C1 segment of cervical spinal cord (tissue), 14 donors: ENCODE measurements at places on chromosomes 16 and 17.

DNA sequence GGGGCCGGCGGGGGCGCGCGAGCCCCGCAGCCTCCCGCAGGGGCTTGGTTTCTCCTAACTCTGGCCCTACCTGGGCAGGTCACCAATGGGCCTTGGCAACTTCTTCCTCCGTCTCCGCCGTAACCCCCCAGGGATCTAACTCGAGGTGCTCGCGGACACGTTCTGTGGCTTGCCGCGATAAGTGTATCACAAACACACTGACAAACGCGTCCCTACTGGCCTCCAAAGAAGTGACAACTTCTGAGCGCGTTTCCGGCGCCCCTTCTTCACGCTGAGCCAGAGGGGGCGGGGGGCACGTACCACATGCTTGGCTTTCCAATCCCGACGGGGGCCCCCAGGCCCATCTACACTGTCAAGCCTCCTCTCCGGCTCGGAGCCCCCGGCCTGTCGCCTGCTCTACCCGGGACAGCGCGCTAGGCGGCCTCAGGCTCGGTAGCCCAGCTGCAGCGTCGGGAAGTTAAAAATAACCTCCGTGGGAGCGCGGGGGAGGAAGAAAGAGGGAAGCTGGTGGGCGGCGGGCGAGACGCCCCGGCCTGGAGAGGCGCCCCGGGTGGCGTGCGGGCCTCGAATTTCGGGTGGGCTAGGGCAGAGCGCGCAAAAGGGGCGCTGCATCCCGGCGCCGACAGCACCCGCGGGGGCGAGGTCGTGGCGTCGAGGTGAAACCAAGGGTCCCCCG, 725 bp upstream of the SPHK1 start:
- no peak for DNase-seq

DNA sequence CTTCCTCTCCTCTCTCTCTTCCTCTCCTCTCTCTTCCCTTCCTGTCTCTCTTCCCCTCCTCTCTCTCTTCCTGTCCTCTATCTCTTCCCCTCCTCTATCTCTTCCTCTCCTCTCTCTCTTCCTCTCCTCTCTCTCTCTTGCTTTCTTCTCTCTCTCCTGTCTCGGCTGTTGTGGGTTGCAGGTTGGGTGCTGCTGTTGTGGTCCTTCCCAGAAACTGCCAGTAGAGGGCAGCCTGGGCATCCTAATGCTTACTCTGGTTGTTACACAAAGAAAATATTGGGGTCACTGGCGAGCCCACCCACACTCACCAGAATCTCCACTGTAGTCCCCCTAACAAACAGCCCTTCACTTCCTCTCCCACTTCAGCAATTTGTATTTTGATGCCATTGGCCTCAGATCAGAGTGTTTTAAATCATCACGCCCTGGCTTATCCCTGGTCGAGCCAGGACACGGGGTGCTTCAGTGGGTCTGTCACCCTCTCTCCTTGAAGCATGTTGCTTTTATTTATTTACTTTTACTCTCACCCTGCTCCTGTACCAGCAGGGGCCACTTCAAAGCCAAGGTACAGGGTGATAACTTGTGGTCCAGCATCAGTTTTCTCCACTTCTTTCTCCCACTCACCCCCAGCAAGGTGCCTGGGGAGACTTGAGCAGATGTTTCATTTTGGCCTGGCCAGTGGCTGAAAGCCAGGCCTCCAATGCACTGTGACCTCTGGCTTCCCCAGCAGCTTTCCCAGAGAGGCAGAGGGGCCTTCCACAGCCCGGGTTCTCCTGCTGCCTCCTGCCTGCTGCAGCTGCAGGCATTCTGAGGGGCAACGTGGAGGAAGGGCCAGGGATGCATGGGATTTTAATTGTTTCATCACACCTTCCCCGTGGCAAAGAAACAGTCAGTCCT, 4.7 kb upstream of the MMP15 start:
- peak; percentile 28 for DNase-seq

DNA sequence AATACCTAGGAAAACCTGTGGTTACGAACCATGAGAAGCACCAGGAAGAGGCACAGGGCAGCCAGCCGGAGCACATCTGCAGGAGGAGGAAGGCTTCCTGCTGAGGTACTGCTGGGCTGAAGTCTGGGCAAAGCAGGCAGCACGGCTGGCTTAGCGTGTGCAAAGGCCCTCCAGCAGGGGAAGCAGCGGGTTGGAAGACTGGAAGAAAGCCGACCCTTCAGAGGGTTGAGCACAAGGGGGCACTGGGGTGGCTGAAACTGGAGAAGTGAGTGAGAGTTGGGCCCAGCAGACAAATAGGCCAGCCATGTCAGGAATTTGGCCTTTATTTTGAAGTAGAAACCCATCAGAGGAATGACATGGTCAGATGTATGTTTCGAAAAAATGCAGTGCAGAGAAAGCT, 12.1 kb upstream of the HSD3B7 start:
- no peak for DNase-seq

DNA sequence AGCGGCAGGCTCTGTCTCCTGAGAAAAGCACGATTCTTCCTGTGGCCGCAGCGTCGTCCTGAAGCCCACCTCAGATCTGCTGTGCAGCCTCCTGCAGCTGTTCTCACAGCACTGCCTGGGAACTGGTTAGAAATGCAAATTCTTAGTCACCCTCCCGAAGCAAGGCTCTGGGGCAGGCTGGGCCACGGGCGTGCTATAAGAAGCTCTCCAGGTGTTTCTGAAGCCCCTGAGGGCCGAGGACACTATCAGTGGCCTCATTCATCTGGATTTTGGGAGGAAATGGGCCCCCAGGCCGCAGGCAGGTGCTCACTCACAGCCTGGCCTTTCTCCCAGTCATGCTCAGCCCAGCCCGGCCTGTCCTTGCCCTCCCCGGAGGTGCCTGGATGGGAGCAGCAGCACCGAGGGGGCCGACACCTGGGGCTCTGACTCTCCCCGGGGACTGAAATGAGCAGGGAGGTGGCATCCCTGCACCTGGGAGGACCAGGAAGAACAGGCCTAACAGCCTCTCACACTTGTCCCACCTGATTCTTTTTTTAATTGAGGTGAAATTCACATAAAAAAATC, 10.4 kb upstream of the NLRC3 start:
- no peak for DNase-seq

GRCh38 chr17:70896843-70897242, 727.5 kb downstream of the KCNJ2 start:
- no peak for DNase-seq

GRCh38 chr17:9942885-9943284, 37.8 kb upstream of the RCVRN start:
- DNase-seq: no peak
